ENCODE measurements at places on chromosomes 2 and 18.

DNA sequence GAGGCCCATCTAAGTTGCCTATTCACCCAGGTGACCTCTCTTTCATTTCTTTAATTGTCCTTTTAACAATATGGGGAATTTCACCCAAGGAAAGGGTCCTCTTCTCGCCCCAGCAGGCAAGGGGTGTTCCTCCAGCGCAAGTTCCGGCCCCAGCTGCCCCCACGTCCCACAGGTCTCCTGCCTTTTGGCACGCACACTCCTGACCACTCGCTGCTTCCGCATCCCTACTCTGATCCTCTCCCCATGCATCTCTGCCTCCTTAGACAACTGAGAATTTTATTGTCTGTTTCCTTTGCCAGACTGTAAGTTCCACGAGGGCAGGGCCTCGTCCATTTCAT, 684 bp upstream of the ARPC2 start:
- DNase-seq = no peak

DNA sequence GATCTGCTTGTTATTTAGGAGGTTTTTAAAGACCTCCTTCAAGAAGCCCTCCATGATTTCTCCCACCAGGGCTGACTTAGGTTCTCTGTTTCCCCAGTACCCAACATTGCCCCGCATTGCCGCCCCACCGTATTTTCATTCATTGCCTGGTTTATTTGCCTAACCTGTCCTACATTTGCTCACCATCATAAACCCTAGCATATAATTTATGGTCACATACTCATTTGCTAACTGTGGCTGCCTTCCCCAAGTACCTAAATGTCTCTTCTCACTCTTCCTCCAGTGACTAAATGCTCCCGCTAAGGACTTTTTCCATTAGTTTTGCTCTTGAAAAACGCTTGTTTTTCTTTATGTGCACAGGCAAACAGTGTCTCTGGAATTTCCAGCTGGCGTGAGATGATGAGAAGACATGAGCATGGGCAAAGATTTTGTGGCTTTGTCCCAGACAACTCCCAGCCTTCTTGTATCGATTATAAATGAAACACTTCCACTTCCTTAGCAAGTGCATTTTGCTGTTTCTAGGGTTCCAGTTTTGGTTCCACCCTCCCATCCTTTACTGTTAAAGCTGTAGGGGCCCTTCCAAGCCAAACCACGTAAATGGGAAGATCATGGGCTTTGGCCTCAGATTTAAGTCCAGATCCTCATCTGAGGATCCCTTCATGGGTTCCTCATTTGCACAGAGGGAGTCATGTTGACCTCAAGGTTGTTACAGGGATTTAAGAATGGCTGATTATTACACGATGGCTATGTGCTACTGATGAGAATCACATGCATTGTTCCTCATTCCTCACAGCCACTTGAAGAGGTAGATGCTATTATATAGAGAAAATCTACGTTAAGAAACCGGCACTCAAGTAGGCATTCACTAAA, 21.0 kb upstream of the ARMC9 start:
- DNase-seq = no peak

DNA sequence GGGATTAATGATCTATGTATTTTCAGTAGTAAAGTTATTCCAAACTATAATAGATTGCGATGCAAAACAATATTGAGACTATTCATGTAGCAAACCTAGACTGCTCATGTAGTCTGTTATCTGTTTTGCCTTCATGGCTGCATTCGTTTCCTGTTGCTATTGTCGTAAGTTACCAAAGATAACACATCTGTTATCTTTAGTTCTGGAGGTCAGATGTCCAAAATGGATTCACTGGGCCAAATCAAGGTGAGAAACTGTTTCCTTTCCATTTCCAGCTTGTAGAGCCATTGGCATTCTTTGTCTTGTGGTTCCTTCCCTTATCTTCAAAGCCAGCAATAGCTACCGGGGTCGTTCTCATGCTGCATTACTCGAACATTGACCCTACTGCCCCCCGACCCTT, 20.9 kb downstream of the ITGAV start:
- no peak for DNase-seq

DNA sequence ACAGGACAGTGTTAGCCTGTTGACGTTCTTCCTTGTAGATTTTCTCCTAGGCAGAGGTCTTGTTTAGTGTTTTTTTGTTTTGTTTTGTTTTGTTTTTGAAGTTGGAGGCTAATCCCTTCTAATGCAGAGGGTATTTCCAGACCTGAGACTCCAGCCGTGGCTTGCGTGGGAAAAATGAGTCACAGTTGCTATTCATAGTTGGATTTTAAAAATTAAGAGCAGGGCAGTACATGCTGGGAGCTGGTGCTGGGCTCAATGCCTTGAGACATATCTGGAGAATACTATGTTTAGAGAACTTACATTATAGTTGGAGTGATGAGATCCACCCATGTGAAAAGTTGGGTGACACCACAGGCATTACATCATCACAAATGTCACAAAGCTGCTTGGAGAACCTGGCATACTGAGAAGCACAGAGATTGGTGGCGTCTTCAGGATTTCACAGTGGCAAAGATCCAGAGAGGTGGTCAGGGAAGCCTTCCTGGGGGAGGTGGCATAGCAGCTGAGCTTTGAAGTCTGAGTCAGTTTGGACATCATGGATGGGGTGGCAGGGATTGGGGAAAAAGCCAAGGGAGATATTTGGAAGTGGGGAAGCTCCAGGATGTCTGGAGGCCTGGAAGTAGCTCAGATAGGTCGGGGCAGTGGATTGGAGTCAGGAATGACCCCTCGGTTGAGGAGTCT, 249.4 kb downstream of the LOXHD1 start:
- DNase-seq = no peak

DNA sequence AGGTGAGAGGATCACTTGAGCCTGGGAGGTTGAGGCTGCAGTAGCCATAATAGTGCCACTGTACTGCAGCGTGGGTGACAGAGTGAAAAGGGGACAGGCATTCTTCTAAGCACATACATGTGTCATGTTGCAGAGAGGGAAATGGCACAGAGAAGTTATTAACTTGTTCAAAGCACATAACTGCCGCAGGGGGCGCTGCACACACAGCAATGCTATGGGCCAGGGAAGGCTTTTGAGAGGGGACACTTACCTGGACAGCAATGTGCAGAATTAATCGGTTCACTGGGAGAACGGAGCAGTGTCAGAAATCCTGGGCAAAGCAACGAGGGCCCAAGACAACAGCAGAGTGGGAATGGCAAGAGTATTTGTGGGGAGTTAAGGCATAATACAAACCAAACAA, 2.4 kb downstream of the SCYGR8 start:
- no peak for DNase-seq

DNA sequence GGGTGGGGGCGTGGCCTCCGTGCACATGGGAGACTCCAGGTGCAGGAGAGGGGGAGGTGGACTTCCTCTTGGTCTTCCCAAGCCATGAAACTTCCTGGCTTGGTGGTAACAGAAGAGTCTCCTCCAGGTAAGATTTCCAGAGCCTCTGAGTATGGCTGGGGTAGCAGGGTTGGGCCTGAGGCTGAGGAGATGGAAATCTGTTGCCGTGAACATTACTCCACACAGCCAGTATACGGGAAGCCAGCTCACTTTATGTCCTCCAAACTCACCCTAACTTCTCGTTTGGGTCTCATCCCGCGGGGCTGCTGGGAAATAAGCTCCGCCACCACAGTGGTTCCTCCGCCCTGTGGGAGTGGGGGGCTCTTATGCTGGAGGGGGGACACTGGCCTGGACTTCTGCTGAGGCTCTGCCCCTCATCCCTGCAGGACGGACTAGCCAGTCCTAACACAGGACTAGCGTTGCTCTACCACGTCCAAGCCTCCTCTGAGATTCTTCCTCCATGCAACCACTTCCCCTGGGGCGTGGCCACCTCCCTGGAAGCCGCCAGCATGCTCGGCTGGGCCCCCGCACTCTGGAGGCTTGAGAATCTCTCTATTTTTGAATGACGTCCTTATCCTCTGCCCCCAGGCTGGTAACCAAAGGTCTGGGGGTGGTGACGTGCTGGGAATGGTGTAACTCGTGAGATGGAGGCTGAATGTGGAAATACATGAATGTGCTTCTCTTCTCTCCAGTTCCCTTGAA, 777 bp upstream of the RAB17 start:
- no peak for DNase-seq

DNA sequence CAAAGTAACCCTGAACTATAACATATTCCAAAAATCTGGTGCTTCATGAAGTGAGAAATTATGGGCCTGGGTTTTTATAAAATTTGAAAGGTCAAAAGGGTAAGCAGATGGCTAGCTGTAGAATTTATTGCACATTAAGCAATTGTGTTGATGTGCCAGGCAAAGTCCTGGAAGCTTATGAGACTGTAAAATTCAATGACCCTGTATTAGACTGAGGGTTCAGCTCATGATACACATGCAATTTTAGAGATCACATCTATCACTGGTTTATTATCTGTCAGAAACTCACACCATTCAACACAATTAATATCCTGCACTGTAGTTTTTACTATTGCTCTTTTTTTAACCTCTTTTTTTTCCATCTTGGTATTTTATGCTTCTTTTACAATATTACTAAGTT, 1162.6 kb upstream of the SLC39A10 start:
- no peak for DNase-seq

All from stimulated activated CD8-positive, alpha-beta memory T cell treated with anti-CD3 and anti-CD28 coated beads, Interleukin-7, amount 100 ng/mL, for 1 hour (primary cell).